ENCODE measurements at places on chromosomes 4 and X. TPM values are rescaled to one million over a fixed set of nuclear protein-coding genes. Genes with fewer than 3 reads are reported as not detected.

ARHGAP36 gene
- not detected for total RNA-seq

SOX3 gene
- not detected for total RNA-seq

- DNase-seq: peak; percentile 87
Measured at GRCh38 chr4:117137145-117137544, 51.8 kb upstream of the TRAM1L1 start.

- peak; percentile 25 for DNase-seq
Measured at GRCh38 chr4:141352909-141353525, 132.3 kb downstream of the ZNF330 start.

DNA sequence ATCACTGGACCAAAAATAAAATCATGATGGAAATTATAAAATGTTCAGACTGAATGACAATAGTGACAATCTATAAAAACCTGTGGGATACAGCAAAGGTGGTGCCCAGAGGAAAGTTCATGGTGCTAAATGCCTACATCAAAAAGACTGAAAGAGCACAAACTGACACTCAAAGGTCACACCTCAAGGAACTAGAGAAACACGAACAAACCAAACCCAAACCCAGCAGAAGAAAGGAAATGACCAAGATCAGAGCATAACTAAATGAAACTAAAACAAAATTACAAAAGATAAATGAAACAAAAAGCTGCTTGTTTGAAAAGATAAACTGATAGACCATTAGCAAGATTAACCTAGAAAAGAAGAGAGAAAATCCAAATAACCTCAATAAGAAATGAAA, 78.7 kb downstream of the ANAPC10 start:
- DNase-seq: no peak

DNA sequence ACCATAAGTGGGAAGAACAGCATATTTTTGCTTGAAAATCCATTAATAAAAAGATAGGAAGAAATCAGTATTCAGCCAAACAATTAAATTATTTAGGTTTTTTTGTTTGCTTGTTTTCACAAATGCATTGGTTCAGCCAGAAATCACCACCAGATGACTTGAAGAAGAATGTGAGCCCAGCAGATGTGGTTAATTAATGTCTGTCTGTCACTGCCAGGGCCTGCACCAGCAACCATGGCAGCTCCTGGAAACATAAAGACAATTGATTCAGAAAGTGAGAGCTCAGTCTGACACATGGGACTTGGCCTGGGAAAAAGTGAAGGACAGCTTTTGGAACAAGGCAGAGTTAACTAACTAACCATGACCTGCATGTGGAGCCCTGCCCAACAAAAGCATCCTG, 74.0 kb downstream of the MAOB start:
- no peak for DNase-seq

DNA sequence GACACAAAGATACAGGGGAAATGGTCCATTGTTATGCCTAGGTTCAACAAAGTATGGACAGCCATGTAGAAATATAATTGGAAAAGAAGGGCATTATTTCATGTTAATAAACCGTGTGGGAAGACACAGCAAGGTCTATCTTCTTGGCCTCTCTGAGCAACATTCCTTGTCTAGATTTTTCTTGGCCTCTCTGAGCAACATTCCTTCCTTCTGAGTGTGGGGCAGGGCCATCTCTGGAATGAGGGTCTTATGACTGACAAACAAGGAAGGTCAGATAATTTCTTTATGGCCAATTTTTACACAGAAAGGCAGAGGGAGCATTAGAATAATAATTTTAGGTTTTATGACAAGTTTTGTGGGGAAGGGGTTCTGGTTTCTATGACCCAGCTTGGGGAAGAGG, 24.3 kb upstream of the MAOA start:
- DNase-seq: no peak

All from RPMI7951 (cell line).